ENCODE measurements at places on chromosomes 4 and X. TPM values are rescaled to one million over a fixed set of nuclear protein-coding genes. Genes with fewer than 3 reads are reported as not detected.

IL9R gene
- total RNA-seq: 0.27 TPM

SHOX gene
- not detected for total RNA-seq

PPP2R2C gene
- 31.7 TPM for total RNA-seq

RENBP gene
- not detected for total RNA-seq

XG gene
- not detected for total RNA-seq
